Renal cortex interstitium (tissue), 15 donors: ENCODE measurements at places on chromosomes 1 and 21. TPM values are rescaled to one million over a fixed set of nuclear protein-coding genes. Genes with fewer than 3 reads are reported as not detected.

Gene SLC5A3
- polyA plus RNA-seq: 35.4 TPM

Gene CD2
- 0.10 TPM for polyA plus RNA-seq

Gene LAMC2
- polyA plus RNA-seq: 7.4 TPM

Gene CNR2
- 0.08 TPM for polyA plus RNA-seq

Gene KCTD3
- polyA plus RNA-seq: 79.6 TPM

Gene TSPAN2
- polyA plus RNA-seq: 34.2 TPM

Gene MMEL1
- 1.9 TPM for polyA plus RNA-seq

Gene LAPTM5
- polyA plus RNA-seq: 14.1 TPM

Gene RPS6KC1
- 23.5 TPM for polyA plus RNA-seq

Gene CACYBP
- polyA plus RNA-seq: 144 TPM

Gene UBE2U
- polyA plus RNA-seq: not detected

Gene PBX1
- 165 TPM for polyA plus RNA-seq

Gene TEX38
- 0.64 TPM for polyA plus RNA-seq

Gene FCRL3
- polyA plus RNA-seq: 0.09 TPM

Gene GPR25
- polyA plus RNA-seq: not detected

Gene S100A8
- polyA plus RNA-seq: 20.8 TPM

Gene NLRP3
- 0.91 TPM for polyA plus RNA-seq

Gene MNDA
- polyA plus RNA-seq: 3.5 TPM

Gene CCDC28B
- 27.4 TPM for polyA plus RNA-seq

Gene AQP10
- polyA plus RNA-seq: 0.14 TPM

Gene LENEP
- polyA plus RNA-seq: 0.42 TPM

Gene GJA4
- polyA plus RNA-seq: 16.3 TPM

Gene LCE1D
- polyA plus RNA-seq: not detected

Gene GBP7
- 0.19 TPM for polyA plus RNA-seq

Gene TPTE
- polyA plus RNA-seq: not detected

Gene TFF2
- polyA plus RNA-seq: not detected

Gene ZMYND12
- 4.2 TPM for polyA plus RNA-seq

Gene RPRD2
- polyA plus RNA-seq: 53.6 TPM

Gene KLHDC9
- 15.7 TPM for polyA plus RNA-seq

Gene S1PR1
- 16.8 TPM for polyA plus RNA-seq

Gene IL10
- 0.65 TPM for polyA plus RNA-seq

Gene MYBPH
- polyA plus RNA-seq: 0.30 TPM

Gene PCAT6
- polyA plus RNA-seq: 3.8 TPM

Gene ZDHHC18
- polyA plus RNA-seq: 24.6 TPM
